ENCODE measurements at places on chromosomes 4 and X.

GRCh38 chrX:139739138-139739537 is 31.2 kb upstream of the MCF2 start:
- DNase-seq: no peak

DNA sequence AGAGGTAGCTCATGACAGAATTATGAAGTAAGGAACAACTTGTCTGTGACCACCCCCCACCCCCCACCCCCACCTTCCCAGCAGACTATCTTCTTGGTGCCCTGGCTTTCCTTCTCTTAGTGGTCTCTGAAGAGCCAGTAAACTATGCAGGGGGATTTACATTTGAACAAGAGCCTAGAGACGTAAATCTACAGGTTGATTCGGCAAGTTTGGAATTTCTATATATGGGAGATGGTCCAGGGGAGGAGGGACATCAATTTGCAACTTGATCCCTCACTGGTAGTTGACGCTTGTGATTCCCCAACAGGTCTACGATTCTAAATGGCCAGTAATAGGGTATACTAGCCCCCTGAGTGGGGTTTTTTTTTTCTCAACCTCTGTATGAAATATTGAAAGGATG is 36.7 kb downstream of the IL13RA1 start:
- DNase-seq: no peak

DNA sequence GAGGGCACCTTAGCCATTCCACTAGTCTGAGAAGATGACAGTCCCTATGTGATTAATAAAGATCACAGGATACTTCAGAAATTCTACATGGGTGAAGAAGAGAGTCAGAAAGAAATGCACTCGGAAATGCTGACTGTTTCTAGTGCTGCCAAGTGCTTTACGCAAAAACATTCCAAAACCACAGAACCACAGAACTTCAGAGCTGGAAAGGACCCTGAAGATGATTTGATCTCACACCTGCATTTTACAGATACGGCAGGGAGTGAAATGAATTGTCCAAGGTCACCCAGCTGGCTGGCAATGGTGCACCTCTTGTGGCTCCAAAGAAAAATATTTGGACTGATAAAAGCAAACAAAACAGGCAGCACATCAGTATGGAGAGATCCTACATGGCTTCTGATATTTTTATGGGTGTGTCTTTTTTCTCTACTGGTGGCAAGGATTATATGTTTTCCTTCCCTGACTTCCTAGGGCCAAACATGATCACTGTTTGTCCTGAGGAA is 115.9 kb downstream of the MAML3 start:
- no peak for DNase-seq

- DNase-seq: no peak
These were observed 50.9 kb downstream of the BEND4 start for GRCh38 chr4:42101446-42101975.

DNA sequence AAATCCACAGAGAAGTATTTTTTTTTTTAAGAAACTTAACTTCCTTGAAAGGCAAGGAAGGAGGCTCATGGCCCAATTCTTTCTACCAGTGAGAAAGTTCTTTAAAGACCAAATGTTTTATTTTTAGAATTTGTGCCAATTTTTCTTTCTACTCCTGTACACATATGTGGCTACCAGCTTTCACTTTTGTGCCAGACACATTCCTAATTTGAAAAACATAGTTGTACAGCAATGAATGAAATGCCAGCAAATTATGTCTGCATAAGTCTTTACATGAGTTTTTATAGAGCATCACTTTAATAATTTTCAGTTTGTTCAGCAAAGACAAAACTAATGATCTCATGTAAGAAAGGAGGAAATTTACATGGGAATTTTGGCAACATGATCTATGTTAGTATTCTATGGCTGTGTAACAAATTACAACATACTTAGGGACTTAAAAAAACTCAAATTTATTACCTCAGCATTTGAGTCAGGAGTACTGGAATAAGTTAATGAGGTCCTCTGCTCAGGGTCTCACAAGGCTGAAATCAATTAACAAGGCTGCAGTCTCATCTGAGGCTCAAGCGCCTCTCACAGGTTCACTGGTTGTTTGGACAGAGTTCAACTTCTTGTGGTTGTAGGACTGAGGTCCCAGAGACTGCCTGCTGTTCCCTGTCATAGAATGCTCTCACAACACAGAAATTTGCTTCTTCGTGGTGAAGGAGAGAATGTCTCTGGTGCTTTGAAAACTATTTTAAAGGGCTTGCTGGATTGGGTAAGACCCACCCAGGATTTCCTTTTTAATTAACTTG is 678.2 kb upstream of the FAM241A start:
- no peak for DNase-seq

DNA sequence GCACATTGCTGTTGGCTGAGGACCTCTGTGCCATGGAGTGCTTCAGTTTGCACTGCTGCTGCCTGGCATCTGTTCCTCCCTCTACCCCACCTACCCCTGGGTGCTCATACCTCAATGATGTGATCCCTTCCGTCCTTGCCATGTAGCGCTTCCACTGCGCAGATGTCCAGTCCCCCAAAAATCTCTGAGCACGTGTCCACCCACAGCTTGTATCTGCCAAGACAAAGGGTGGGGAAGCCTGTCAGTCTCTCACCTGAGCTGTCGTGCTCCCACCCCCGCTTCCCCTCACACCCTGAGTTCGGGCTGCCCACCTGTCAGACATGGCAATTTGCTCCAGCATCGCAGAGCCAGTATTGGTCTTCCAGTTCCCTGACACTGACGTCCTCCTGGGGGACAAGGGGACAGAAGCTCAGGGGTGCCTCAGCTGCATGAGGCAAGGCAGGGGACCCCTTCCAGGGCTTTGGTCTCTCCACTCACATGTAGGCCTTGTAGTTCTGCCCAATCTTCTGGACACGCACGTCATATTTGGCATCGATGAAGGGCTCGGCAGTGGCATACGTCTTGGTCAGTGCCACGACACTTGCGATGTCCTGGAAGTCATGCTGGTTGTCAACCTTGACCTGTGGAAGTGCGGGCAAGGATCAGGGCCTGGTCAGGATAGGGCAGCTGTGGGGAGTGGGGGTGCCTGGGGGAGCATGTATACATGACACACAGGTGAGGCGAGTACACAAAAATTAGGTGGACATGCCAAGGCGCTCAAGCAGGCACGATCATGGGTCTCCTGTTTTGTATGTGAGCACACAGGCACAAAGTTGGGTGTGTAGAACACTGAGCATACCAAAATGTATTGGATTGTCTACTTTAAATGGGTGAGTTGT is 6.0 kb upstream of the TIMP1 start:
- peak; percentile 83 for DNase-seq

- DNase-seq: no peak
These were observed 147.8 kb upstream of the PAQR3 start for GRCh38 chr4:79087071-79087470.

DNA sequence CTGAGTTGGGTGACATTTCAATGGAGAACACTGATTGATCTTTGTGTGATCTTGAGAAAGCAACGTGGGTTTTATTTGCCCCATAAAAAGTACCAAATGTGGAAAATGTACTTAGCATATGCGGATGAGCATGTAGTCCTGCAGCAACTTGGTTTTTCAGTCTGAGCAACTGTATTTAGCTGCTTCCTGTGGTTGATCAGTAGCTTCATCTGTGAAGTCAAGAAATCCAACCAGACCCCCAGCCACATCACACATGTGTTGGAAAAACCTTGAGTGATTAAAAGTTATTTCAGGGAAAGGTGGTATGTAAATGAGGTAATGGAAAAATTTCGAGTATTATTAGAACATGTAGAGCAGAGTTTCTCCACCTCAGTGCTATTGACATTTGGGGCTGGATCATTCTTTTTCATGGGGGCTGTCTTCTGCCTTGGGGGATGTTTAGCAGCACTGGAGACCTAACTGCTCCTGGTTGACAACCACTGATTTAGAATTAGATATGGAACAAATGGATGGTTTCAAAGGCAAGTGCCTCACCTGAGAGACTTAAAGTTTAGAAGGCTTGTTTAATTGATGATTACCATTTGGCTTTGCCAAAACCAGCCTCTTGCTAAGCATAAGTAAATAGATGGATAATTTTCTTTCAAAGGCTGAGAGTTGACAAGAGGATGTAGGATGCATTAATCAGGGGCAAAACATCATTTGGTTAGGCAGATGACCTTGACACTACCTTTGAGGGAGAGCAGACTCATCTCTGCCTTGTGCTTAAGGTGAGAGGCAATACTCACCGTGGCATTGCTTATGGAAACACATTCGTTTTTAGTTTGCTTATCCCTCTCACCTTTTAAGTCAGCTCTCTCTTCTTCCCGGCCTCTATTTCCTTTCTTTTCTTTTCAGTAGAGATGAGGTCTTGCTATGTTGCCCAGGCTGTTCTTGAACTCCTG is 193.0 kb upstream of the RPS6KA3 start:
- no peak for DNase-seq

GRCh38 chrX:78019586-78020483 is 50.4 kb upstream of the PGAM4 start:
- DNase-seq: no peak

- DNase-seq: no peak
These were observed 66.6 kb downstream of the TRMT44 start for GRCh38 chr4:8507196-8507570.

DNA sequence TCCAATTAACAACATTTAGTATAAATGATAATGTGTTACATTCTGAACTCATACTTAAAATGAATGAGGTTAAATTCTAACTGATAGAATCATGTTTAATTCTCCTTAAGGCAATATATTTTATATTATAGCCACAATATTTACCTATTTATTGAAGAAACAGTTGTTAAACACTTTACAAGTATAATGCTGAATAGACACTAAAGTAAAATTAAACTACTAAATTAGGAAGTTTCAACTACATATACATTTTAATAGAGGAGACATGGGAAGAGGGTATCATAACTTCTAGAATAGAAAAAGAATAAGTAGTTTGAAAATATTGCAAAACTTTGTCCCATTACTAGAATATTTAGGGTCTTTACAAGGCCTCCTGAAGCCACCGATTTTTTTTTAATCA is 36.2 kb upstream of the GRIA2 start:
- no peak for DNase-seq

DNA sequence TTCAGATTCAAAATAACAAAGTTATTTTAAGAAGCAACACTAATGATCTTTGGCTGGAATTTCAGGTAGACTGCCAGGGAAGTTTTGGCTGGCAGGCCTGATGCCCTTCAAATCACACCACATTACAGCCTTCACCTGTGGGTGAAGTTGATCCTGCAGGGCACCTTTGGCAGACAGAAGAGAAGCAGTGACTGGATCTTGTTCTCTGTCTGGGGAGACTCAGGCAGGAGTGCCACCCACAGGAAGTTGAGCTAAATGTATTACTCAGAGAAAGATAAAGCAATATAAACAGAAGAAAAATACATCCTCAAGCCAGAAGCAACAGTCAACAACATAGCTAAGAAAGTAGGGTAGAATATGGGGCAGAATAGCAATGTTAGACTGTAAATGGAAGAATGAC is 12.8 kb upstream of the CFAP299 start:
- no peak for DNase-seq

DNA sequence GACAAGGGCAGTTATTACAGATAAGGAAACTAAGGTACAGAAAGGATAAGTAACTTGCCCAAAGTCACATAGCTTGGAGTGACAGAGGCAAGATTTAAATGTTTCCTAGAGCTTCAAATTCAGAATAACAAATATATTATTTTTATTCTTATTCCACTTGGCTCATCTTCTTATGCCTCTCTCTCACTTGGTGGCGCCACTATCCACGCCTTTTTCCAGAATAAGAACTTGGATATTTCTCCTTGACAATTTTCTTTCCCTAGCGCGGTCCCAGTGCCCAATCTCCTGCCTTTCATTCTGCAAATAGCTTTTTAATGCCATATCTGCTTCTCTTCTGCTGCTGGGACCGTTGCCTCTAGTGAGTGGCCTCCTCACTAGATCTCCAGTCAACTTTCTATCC is 78.5 kb downstream of the MSN start:
- DNase-seq: no peak

GRCh38 chr4:41638866-41639265 is 100.9 kb downstream of the LIMCH1 start:
- DNase-seq: no peak

DNA sequence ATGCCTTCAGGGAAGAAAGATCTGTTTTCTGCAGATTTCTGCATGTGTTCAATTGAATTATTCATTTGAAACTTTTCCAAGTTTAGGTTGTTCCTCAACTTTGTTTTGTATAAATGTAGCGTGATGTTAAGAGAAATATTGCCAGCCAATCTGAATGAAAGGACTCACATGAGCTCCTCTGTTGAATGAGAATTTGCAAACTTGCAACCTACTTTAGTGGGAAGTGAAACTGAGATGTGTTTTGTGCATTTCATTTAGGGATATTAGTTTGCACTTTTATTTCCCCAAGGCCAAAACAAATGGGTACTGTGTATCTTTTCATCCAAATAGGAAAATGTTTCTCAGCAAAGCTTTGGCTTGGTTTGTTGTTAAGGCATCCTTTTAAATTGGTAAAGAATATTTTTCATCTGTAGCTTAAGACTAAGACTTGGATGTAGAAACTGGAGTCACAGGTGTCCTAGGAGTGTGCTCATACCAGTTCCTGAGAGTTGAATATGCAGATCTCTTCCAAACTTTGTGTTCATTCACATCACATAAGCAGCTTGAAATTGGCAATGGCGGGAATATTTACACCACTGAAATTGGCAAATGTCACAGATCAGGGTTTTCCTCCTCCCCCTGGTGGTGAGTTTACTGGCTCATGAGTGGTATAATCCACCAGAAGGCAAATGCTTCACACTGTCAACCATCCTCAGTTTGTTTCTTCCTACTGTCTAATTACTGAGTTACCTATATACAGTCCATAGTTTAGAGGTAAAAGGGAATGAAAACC is 193.6 kb upstream of the BANK1 start:
- DNase-seq: no peak

DNA sequence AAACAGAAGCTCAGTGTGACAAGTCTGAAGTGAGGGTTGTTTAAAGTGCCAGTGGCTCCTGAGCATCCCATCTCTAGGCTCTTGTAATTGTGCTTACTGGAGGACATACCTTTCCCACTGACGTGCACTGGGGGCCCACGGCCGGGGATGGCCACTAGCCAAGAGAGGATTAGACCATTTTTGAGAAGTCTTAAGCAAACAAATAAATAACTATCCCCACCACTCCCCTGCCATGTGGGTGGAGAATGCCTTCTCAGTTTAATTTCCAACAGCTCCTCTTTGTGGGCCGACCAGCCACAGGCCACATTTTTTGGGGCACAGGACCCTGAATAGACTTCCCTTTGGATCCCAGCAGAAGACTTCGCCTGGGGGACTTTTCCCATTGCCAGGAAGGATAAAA is 125.0 kb upstream of the MSX1 start:
- DNase-seq: no peak

DNA sequence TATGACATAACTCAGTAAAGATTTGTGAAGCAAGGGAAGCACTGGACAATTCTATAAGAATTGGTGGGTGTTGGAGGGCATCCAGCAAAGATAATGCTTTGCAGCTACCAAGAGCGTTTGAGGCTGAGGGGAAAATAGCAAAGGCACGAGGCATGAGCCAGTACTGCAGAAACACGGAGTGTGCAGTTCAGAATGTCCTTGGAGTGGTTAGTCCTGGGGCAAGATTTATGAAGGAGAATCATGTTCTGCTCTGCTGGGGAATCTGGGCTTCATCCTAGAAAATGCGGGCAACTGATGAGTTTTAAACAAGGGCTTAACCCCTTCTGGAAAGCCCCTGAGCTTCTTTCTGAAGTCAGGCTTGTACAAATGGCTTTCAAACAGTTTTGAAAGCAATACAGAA is 452.5 kb downstream of the IL15 start:
- DNase-seq: no peak
